AG04449 (cell line): ENCODE measurements at places on chromosomes 2 and 18.

DNA sequence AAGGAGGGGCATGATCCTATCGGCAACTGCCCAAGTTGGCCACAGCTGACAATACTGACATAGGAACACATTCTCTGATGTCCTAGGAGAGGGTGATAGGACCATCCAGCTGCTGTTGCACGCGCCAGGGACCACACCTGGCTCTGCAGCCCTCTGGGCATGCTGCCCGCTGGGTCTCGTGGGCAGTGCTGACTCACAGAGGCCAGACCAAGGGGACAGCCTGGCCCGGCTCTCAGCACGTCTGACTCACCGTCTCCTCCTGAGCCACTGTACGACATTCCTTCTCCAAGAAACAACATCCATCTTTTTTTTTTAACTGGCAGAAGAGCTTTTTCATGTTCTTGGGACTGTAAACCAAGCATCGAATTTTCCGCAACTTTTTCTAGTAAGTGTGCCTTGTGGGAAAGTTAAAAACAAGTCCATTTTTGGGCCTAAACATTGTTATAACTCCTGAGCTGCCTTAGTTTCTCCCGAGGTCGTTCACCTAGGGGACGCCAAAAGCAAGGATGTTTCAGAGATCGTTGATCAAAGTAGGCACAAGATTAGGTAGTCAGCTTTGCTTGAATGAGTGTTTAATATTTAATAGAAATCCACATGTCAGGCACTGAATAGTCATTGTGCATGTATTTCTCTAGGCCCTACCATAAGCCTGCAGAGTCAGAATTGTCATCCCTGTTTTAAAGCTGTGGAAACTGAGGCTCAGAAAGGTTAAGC, 100.3 kb downstream of the TTC32 start:
- peak; percentile 88 for DNase-seq

DNA sequence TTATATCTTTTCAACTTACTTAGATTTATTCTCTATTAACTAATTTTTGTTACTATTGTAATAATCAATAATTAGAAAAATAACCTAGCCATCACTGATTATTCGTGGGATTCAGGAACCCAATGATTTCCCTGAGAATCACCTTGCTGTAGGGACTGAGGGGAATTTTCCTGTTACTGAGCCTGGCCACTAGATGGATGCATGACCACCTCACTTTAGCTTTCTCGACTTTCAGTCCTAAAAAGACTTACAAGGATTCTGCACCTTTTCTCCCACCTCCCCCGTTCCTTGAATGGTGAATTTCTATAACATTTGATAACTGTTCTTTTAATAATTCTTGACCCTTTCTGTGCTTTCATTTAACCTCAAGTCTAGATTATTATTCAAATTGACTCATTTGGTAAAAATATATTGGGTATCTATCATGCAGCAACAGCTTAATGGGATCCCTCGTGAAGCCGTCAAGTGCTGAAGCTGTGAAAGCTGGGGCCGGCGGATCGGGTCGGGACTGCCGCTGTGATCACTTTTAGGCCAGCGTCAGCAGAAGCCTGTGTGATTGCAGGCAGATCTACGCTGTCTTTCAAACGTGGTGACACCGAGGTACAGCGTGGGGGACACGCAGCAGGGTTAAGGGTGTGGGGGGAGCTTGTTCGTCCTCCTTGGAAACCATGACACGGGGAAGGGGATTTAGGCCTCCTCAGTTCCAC, 38.8 kb upstream of the TMEM18 start:
- DNase-seq, result no peak

DNA sequence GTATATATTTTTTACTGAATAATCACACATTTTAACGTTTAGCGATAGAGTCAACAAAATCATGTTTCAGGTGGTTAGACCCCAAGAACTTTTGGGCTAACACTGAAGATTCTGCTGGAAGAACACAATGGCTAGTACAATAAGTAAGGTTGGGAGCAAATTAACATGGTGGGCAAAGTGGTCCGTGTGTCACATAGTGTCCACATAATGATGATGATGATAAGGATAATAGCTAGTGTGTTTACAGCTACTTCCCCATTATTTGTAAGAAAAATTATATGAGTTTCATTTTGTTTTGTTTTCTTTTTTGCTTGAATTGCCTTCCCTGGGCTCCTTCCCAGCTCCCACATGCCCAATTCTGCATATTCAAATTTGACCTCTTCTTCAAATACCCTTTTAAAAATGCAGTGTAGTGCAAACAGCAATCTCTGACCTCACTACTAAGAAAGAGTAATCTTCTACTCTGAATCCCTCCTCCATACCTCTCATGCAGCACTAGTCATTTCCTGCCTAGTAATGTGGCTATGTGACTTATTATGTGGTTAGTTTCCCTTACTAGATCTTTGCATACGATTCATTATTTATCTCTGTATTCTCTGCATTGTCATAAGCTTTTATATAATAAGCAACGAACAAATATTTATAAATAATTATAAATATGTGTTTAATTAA, 16.9 kb upstream of the VPS54 start:
- DNase-seq, result no peak

GRCh38 chr18:63575681-63576080, 11.5 kb upstream of the SERPINB13 start:
- no peak for DNase-seq

DNA sequence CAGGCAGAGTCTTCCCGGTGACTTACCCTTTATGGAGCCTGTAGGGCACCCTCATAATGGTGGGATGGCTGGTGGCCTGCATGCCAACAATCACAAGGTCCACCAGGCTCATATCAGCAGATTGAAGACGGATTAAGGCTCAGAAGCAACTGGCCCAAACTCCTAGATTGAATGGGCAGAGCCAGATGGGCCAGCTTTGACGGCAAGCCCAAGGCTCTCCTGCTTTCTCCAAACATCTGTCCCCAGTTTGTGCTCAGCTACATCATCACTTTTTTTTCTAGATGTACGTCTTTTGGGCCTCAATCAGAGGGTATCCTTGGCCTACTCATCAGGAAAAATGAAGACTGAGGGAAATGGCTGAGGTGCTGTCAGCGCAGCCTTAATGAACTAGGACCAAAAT, 114.6 kb downstream of the VIT start:
- DNase-seq, result no peak
